ENCODE measurements at places on chromosomes 6 and 20. TPM values are rescaled to one million over a fixed set of nuclear protein-coding genes. Genes with fewer than 3 reads are reported as not detected.

GRCh38 chr6:137705160-137706082, 161.6 kb upstream of the TNFAIP3 start:
- no peak for DNase-seq

DNA sequence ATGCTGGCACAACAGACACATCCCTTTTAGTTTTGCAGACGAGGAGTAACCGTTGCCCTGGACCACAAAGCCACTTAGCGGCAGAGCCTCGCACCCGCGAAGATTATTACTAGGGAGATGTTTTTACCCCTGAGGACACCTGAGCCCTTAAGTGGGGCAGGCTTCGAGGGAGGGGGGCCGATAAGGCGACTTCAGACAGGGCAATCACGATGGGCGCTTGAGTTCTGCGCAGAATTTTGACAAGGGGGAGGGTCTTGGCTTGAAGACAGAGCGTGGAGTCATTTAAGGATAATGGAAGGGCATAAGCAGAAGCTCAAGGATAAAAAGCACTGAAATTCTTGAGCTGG, 650 bp upstream of the TTK start:
- DNase-seq = peak; percentile 68

DNA sequence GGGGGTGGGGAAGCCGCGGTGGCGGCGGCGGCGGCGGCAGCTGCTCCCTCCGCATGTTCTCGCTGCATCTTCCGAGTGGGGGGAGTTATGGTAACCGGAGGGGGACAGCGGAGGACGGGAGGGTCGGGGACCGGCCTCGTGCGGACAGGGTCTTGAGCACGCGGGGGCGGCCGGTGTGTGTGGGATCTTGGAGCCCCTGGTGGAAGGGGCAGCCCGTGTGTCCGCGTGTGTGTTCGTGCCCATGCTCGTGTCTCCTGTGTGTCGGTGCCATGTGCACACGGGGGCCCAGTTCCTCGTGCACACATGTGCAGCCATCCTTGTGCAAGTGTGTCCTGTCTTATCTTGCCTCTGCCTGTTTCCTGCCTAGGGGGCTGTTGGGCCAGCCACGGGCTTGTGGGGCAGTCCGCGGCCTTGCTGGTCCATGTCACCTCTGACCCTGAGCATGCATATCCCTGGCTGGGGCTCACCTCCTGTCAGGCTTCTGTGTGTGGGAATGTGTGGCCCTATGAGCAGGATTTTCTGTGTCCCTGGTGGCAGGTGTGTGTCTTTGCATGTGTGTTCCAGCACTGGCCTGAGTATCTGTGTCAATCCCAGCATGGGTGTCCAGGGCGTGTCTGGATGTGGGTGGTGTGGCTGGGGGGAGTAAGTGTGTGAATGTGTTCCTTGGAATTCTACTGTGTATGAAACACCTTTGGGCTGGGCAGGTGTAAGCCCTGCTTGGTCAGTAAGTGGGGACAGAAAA, 8.5 kb downstream of the SYNGAP1 start:
- DNase-seq = peak; percentile 31

DNA sequence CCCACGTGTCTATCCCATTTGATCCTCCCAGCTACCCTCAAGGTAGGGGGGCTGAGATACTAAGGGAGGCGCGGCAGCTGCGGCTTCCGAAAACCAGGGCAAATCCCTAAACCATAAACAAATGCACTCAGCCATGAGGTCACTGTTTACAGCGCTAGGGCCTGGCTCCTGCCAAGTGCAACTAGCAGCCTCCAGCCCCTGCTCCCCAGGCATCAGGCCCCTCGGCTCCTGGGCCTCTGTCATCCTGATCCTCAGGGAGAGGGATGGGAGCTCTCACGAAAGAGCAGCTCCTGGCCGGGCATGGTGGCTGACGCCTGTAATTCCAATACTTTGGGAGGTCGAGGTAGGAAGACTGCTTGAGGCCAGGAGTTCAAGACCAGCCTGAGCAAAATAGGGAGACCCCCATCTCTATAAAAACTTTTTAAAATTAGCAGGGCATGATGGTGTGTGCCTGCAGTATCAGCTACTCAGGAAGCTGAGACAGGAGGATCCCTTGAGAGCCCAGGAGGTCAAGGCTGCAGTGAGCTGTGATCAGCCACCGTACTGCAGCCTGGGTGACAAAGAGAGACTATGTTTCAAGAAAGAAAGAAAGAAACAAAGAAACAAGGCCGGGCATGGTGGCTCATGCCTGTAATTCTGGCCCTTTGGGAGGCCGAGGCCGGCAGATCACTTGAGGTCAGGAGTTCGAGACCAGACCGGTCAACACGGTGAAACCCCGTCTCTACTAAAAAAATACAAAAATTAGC, 42.5 kb upstream of the TLDC2 start:
- DNase-seq = no peak

DNA sequence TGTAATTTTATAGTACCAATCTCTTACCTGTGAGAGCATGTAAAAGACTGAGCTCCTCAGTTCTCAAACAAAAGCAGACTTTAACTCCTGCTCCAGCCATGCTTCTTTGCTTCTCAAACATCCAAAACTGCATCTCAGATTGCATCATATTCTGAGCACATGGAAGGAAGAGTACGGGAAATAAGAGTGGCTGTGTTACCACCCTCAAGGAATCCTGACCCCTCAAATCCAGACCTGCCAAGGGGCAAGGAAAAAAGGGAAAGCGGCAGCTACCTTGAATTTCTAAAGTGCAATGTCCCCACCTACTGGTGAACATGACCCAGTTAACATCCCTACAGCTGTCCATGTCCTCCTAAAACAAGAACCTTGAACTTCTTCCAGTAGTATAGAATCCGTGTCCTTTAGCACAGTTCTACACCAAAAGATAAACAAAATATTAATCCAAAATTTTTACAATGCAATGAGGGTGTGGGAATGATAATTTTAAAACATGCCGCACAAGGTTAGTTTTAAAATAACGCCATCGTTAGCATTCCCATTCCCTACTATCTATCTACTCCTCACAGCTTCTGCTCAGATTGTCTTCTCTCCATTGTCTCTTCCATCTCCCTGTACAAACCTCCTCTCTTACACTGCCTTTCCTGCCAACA, 34.1 kb upstream of the HLA-DQB1 start:
- peak; percentile 73 for DNase-seq

Gene STMN3
- 180 TPM for total RNA-seq

GRCh38 chr6:152338335-152339125, 298.6 kb downstream of the SYNE1 start:
- DNase-seq = peak; percentile 54

GRCh38 chr6:89081423-89082322, 1.1 kb downstream of the PNRC1 start:
- peak; percentile 95 for DNase-seq

Gene SLC35D3
- not detected for total RNA-seq

Gene MUC22
- total RNA-seq = not detected

Gene ZNF391
- total RNA-seq = 17.0 TPM

GRCh38 chr6:36755435-36756348, 58.1 kb downstream of the RAB44 start:
- DNase-seq = no peak

DNA sequence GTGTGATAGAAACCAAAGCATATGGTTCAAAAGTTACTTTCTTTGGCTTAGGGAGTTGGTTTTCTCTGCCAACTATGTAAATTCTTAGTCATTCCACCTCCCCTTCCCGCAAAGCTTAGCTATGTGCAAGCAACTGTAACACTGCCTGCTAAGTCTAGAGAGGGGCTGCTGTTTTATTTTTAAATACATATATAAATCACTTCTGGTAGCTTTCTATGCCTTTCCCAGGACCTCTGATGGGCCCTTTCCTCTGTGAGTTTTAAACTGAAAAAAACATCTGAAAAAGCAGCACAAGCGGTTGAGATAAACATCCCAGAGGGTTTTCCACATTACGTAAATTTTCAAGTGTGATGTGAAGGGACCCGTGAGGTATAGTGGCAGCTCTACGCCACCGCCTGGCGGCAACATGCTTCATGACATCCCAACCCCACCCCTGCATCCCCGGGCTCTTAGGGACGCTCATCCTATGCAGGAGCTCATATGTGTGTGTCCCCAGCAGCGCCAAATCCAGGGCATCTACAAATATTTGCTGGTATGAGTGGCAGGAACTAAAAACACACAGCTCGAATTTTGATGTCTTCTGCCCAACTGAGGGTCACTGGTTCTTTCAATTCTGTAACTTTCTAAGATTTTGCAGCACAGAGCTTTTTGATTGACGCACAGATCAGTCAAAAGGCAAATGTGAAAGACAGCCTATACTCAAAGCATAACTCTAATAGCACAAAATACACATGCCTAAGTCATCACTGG, 12.7 kb downstream of the SAYSD1 start:
- no peak for DNase-seq

GRCh38 chr6:1334684-1335083, 22.8 kb downstream of the FOXQ1 start:
- no peak for DNase-seq

Gene KIF13A
- total RNA-seq = 9.8 TPM

GRCh38 chr6:10310330-10310653, 104.6 kb downstream of the TFAP2A start:
- no peak for DNase-seq

- no peak for DNase-seq
These were observed 13.1 kb downstream of the LIN28B start for GRCh38 chr6:104969785-104970581.

- no peak for DNase-seq
These were observed 34.6 kb upstream of the TBC1D22B start for GRCh38 chr6:37222992-37223391.

DNA sequence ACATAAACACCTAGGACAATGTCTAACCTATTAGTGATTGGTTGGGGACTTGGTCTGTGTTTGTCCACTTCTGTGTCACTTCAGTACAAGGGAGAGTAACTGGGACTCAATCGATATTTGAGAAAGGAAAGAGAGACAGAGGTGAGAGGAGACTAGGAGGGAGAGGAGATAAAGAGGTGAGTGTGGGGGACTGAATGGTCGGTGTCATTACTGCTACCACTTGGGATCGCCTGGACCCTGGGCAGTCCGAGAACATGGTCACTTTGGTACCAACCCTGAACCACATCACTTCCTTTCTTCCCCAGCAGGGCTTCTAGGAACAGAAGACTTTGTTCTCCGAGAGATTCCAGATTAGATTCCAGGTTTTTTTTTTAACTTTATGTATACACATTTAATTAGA, 63.7 kb downstream of the GPR6 start:
- no peak for DNase-seq

Gene SLC32A1
- total RNA-seq = not detected

GRCh38 chr6:27575594-27576361, 102.9 kb upstream of the ZNF184 start:
- peak; percentile 4 for DNase-seq

Gene PRDM13
- 0.06 TPM for total RNA-seq

GRCh38 chr20:50189681-50190250, 864 bp upstream of the CEBPB start:
- DNase-seq = no peak

DNA sequence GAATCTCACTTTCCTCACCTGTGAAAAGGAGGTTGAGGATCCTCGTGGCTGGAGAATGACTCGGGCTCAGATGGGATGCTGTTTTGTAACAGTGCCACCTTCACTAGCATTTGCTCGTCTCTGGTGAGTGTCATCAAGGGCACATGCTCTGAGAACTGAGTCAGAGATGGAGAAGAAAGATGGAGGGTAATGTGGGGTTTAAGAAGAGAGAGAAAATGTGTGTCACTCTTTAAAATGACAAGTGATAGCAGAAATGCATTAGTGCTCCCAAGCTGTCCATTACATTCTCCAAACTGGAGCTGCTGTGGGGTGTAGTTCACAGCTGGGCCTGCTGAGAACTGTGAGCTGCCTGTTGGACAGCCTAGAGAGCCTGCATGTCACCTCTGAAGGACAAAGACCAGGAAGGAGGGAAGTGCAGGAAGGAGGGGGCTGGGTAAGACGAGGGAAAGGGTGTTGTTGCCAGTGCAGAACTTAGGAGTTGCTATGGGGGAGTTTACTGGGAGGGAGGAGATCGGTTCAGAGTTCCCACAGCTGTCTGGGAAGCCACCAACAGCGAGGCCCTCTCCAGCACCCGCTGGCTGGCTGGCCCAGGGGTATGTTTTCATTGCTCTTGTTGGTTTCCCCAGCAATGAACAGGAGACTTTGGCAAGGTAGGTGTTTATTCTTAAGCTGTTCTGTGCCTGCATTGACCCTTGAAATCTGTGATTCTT, 19.8 kb downstream of the GMPR start:
- DNase-seq = no peak

Gene STX11
- total RNA-seq = not detected

DNA sequence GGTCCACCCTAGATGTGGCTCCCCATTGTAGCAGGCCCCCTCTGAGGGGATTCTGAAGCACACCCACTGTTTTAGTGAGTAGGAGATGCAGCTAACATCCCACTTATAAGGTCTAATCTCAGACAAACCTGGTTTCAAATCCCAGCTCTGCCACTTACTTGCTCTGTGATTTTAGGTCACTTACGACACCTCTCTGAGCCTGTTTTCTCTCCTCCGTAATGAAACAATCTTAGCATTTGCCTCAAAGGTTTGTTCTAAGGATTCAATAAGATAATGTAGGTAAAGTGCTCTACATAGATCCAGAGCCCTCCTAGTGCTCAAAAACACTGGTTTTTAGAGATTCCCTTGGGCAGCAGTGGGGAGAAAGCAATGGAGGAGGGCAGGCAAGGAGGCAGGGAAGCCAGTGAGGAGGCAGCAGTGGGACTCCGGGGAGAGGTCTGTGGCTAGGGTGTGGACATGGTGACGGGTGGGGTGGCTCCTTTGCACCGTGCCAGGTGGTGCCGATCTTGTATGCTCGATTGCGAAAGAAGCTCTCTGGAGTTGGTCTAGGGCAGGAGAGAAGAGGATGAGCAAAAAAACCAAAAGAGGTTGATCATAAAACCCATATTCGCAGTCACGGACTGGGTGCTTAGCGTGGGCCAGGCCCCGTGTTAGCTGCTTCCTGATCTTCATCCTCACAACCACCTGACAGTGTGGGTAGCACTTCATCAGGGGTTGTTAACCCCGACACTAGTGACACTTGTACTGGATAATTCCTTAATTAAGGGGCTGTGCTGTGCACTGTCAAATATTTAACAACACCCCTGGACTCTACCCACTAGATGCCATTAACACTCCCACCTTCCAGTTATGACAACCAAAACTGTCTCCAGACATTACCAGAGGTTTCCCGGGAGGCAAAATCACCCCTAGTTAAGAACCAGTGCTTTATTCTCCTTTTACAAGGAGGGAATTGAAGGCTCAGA, 16.8 kb upstream of the PTGIS start:
- no peak for DNase-seq

GRCh38 chr20:63045991-63046390, 39.2 kb upstream of the BHLHE23 start:
- no peak for DNase-seq

GRCh38 chr6:145445674-145446073, 289.6 kb downstream of the EPM2A start:
- DNase-seq = no peak

DNA sequence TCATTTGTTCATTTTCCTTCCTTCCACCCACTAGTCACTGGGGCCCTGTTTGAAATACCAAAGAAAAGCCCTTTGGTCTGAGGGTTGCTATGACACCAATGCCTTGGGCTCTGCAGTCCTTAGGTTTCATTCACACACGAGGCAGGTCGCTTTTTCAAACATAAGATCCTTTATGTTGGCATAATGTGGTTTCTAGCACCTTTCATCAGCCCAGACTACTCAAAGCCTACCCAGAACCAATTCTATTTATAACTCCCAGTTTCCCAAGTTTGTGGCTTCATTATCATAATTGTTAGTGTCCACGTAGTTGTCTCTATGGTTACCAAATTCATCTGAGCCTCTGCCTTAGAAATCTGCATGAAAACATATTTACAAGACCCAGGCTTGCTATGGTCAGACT, 6.6 kb upstream of the TP53RK start:
- no peak for DNase-seq
